ENCODE measurements at places on chromosomes 4 and X.

DNA sequence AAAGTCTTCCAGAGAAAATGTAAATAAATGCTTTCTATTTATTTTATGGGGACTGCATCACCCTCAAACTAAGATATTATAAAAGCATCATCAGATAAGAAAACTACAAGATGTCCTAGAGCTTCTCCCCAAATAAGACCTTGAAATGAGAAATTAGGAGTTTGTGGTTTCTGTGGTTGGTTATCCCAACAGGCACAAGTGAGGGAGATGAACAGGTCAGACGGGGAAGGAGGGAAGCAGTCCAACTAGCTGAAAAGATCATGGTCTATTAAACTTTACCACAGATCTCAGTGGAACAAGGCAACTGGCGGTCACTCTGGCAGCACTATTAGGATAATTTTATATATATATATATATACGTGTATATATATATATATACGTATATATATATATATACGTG lies 319.3 kb upstream of the GRID2 start:
- DNase-seq: no peak

GRCh38 chrX:118644378-118644777 lies 83.0 kb upstream of the IL13RA1 start:
- DNase-seq: no peak

GRCh38 chr4:121070274-121070673 lies 2.1 kb downstream of the NDNF start:
- no peak for DNase-seq

DNA sequence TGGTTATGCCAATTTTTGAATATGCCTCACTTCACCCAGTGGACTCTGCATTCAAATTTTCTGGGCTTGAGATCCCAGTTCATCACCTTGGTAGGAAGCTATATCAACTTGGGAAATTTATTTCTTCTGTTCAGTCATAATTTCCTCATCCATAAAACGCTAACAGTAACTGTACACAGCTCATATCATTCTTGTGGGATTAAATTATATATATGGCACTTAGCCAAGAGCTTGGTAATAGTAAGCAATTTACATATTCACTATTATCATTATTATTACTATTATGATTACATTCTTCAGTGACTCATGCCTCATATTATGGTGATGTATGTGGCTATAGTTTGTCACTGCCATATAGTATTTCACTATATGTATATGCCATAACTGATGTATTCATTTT lies 177.6 kb downstream of the CPE start:
- no peak for DNase-seq

GRCh38 chr4:661881-662761 lies 12.0 kb downstream of the ATP5ME start:
- DNase-seq: no peak

- DNase-seq: no peak
These were observed 220.3 kb upstream of the CTSO start for GRCh38 chr4:156173937-156174336.

- no peak for DNase-seq
These were observed 80.7 kb upstream of the PSAPL1 start for GRCh38 chr4:7515390-7515902.

- no peak for DNase-seq
These were observed 1.5 kb downstream of the KLF8 start for GRCh38 chrX:56233682-56234081.

DNA sequence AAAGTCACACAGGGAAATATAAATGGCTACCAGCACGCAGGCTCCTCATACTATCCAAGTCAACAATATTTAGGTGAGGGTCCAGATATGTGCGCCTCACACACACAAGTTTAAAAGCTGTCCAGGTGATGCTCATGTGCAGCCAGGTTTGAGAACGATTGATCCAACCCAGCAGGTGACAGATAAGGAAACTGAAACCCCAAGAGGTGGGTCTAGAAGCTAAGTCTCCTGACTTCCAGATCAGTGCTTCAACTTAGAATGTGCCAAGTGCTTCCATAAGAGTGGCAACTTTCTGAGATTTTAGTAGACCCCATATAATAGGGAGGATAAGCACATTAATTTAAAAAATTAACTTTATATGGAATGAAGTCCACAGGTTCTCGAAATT lies 54.4 kb upstream of the NAP1L5 start:
- DNase-seq: no peak

DNA sequence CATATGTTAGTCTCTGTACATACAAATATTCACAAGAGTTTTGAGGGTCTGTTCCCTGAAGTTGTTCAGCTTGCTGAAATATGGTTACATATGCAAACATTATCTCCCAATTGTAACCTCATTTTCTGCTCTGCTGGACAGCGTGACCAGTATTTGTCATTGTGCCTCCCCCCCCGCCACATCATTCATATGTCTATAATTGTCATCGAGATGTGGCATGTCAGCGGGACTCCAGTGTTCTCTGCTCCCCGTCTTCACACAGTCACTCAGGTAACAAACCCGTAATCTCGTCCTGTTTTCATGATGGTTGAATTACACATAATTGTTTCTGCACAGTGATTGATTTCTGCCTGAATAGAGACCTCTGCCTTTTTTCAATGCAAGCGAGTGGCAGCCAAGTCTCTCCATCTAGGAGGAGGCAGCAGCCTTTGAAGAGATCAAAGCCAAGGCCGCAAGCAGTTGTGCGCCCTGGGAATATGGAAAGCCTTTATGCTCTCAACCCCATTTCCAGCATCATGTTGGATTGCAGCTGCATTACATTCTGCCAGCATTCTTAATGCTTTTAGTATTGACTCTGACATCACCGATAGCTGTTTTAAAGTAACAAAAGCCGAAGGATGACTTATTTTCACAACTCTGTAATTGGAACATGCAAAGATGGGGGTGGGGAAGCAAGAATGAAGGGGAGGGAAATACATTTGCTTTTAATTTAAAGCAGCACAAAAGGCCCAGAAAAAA lies 27.4 kb downstream of the LEF1 start:
- no peak for DNase-seq

DNA sequence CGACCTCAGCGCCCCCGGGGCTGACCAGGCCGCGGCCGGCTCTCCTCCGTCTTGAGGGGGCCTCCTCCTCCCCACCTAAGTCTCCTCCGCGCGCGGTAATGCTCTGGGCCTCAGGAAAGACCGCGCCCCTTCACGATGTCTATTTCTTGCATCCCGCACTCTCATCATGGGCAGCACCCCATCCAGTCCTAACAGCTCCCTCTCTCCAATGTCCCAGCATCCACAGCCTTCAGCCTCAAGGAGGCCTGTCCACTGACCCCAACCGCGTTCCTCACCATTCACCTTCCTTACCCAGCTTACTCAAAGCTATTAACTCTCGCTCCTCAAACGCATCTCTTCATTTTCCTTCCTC lies 77.5 kb downstream of the MAGED4 start:
- DNase-seq: no peak

DNA sequence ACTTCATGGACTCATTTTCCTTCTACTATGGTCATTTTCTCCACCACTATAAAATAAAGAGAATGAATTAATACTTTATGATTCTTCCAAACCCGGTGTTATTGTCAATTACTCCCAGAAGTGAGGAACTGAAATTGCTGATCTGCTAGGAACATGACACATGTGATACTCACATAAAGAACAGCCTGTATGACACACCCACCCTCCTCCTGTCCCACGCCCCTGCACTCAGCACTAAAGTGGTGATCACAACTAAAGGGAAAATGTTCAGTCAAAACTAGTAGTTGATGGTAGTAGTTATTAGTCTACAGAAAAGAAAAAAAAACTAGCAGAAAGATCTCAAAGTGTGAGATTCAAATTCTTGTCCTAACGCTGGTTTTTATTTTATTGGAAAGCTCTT lies 1508.3 kb downstream of the RAPGEF2 start:
- no peak for DNase-seq

GRCh38 chrX:37767430-37767829 lies 12.4 kb upstream of the CYBB start:
- DNase-seq: no peak

GRCh38 chr4:40333921-40334352 lies 1.2 kb upstream of the CHRNA9 start:
- DNase-seq: no peak

GRCh38 chr4:110008540-110008939 lies 95.9 kb downstream of the EGF start:
- no peak for DNase-seq

DNA sequence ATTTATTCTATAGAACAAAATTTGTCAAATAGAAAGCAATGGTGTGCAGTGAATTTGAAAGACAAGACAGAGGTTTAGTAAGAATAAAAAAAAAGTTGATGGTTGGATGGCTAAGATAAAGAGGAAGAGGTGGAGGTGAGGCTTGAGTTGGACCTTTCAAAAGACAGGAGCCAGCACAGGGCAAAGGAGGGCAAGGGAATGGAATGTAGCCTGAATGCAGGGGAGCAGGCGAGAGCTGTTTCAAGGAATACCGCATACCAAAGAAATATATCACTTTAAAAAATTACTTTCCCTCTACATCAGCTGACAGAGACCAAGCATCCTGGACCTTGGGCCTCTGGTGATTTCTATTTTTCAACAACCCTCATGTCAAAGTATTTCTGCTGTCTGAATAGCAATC lies 38.0 kb upstream of the CXXC4 start:
- no peak for DNase-seq

GRCh38 chrX:41935832-41936231 lies 12.5 kb upstream of the CASK start:
- no peak for DNase-seq

DNA sequence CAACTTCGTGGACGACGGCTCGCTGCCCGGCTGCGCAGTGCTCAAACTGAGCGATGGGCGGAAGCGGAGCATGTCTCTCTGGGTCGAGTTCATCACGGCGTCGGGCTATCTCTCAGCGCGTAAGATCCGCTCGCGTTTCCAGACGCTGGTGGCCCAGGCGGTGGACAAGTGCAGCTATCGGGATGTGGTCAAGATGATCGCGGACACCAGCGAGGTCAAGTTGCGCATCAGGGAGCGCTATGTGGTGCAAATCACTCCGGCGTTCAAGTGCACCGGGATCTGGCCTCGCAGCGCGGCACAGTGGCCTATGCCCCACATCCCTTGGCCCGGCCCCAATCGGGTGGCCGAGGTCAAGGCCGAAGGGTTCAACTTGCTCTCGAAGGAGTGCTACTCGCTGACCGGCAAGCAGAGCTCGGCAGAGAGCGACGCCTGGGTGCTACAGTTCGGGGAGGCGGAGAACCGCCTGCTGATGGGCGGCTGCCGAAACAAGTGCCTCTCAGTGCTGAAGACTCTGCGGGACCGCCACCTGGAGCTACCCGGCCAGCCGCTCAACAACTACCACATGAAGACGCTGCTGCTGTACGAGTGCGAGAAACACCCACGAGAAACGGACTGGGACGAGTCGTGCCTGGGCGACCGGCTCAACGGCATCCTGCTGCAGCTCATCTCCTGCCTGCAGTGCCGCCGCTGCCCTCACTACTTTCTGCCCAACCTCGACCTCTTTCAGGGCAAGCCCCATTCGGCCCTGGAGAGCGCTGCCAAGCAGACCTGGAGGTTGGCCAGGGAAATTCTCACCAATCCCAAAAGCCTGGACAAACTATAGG lies 1.5 kb downstream of the MAB21L2 start:
- no peak for DNase-seq

- DNase-seq: no peak
These were observed 206.6 kb upstream of the ITM2A start for GRCh38 chrX:79573760-79574159.

DNA sequence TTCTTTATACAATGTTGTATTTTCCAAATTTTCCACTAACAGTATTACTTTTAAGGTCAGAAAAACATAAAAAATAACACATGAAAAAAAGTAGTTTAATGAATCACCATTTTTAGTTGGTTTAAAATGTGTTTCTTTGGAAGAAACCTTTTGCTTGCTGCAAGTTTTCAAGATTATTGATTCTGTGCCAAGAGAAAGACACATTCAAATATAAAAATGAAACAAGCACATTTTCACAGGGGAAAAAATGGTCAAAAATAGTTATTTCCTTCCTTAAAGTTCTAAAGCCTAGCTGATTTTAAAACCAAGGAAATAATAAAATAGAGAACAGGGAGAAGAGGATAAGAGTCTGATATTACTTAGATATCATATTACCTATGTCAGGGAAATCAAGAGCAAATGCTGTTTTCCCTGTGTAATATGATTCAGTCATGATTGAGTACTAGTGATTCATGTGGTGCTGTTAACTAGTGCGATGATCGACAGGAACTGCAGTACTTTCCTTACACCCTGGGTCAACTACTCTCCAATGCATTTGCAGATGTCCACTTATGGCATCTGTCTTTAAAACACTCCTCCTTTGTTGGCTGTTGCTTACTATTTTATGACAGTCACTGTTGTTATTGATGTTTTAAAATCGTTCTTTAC lies 103.8 kb downstream of the CAMK2D start:
- DNase-seq: no peak

- no peak for DNase-seq
These were observed 462.2 kb upstream of the CPXCR1 start for GRCh38 chrX:88284844-88285243.

DNA sequence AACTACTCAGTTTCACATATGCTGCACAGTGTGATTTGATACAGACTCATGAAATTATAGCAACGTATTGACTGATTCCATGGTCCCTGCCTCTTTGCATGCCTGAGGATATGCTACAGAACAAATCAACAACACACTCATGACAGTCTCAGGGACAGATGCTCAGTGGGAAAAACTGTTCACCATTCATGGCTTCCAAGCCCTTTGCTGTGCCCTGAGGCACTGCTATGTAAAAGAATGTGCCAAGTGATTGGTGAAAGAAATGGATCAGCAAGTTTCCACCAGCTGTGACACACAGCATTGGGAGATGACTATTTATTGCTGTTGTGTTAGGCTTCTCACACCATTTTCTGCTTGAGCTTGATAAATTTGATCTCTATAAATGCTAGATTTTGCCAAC lies 825.6 kb upstream of the INTU start:
- no peak for DNase-seq

- no peak for DNase-seq
These were observed 349.9 kb downstream of the FBXW7 start for GRCh38 chr4:152185786-152186550.

- no peak for DNase-seq
These were observed 150.9 kb upstream of the ANK2 start for GRCh38 chr4:112898357-112899141.

DNA sequence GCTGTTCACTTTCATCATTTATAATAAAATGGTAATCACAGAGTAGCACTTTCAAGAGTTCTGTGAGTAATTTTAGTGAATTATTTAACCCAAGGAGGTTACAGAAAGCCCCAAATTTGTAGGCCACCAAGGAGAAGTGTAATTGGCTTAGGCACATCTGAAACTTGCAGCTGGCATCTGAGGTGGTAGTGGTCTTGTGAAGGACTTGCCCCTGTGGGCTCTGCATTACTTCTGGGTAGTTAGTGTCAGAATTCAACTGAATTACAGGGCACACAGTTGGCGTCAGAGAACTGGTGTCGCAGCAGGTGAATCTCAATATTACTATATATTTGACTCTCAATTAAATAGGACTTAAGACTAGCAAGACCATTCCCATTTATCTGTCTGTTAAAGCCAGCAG lies 36.9 kb downstream of the GPR174 start:
- DNase-seq: no peak

- DNase-seq: no peak
These were observed 49.5 kb upstream of the GYPA start for GRCh38 chr4:144190009-144190408.
